Heart left ventricle (tissue), 16 donors: ENCODE measurements at places on chromosomes 11 and 22. TPM values are rescaled to one million over a fixed set of nuclear protein-coding genes. Genes with fewer than 3 reads are reported as not detected.

GRCh38 chr22:29327089-29327764 lies 11.7 kb upstream of the RASL10A start:
- peak; percentile 46 for DNase-seq

- DNase-seq, result no peak
Measured at GRCh38 chr22:36111316-36111715, 49.2 kb downstream of the APOL3 start.

- no peak for DNase-seq
Measured at GRCh38 chr11:110979696-110980095, 265.8 kb upstream of the POU2AF2 start.

GRCh38 chr11:72141066-72141465 lies 5.5 kb downstream of the FOLR3 start:
- no peak for DNase-seq

The CDCA5 gene
- total RNA-seq, result 0.42 TPM

The RAB38 gene
- total RNA-seq, result 0.46 TPM

The APLNR gene
- total RNA-seq, result 63.3 TPM

The SCGB1D2 gene
- 1.5 TPM for total RNA-seq
